OCI-M1 (cell line): ENCODE measurements at places on chromosomes 3 and 15.

DNA sequence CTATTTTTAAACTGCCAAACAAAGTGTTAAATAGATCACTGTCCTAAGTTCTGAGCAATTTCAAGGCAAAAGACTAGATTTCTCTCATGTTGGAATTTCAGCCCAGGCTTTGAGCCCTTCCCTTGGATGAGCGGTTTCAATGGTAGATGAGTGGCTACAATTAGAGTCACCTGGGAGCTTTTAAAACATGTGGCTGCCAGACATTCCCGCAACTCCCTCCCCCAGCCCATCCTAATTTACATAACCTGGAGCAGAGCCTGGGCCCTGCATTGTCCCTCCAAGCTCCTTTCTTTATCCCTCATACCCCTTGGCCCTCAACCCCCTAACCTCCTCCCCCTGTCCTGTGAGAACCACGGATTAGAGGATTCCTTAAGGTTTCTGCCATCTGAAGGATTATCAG is 357.5 kb upstream of the UMPS start:
- no peak for DNase-seq

- DNase-seq = peak; percentile 14
These were observed 25.4 kb upstream of the SLC25A26 start for GRCh38 chr3:66195347-66195783.

GRCh38 chr3:77296527-77296926 is 256.6 kb downstream of the ROBO2 start:
- peak; percentile 19 for DNase-seq

DNA sequence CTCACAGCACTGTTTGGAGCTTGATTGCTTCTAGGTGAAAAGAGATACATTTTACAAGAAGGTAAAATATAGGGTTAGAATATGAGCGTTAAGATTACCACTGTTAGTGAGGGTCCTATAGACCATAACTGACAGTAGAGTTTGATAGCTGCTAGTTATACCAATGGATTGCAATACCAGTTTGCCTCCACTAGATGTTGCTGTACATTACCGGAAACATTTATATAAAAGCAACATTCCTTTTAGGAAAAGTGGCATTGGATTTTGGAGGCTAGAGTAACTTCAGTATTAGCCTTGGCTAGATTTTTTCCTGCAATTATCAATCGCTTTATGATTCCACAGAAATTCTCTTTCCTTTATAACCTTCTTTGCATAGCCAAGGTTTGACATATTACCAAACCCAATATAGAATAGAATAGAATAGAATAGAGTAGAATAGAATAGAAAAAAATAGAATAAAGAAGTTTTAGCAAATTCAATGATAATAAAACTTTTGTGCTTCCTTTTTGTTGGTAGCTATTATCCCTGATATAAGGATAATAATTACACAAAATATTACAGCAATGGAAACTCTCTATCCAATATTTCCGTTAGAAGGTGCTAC is 1093.6 kb upstream of the ALCAM start:
- DNase-seq = peak; percentile 48

DNA sequence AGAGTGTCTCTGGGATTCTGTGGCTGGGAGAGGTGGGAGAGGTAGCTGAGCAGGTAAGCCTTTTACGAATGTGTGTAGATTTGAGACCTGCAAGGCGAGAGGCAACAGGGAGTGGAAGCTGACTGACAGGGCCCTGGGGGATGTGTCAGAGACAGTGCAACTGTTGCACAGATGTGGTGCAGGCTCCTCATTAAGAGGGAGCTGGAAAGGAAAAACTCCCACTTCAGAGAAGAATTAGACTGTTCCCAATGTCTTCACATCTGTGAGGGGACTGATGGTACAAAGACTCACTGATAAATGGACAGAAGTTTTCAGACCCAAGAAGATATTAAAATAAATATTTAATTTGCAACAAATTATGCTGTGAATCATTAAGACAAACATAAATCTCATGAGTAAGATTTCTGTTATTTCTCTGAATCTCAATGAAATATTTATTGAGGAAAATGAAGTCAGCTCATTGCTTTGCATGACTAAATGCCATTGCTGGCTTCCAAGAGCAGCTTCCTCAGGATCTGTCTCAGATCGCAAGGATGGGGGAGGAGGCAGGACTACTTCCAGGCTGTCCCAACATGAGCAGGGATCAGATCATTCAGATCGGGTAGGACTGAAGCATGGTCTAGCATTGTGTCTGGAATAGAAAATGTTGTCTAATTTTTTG is 127.3 kb upstream of the ROPN1 start:
- no peak for DNase-seq

- DNase-seq = no peak
These were observed 6.9 kb upstream of the BDH1 start for GRCh38 chr3:197562398-197563251.

DNA sequence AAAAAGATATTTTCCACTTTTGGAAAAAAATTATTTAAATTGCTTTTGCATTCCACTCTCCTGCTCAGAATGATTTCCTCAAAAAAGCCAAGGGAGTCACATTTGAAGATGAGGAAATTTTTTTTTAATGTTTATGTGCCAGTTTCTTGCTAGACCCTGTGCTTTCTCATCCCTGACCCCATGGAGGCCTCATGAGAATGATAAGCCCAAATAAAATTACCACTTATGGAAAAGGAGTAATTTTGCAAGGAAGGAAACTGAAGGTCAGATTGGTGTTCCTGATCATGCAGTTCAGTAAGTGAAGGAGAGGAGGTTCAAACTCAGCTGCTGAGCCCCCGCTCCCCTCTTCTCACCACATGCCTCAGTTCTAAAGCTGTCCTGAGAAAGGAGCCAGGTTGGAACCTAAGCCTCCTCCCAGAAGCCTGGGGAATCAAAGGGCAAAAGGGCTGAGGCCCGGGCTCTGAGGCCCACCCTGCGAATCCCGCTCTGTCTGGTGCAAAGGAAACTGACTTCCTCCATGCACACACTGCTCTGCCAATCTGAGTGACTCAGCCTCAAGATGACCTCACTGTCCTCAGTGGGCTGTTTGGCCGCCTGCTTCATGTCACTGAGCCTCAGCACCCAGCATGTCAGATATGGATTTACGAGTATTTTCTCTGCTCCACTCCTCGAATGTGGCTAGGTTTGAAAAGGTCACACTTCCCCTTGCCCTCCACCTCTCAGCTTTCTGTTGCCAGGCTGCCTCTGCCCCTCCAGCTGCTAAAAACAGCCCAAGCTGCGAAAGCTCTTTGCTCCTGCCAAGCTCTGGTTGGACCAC is 56.9 kb upstream of the FLNB start:
- peak; percentile 82 for DNase-seq
